ENCODE measurements at places on chromosomes 1 and 21. TPM values are rescaled to one million over a fixed set of nuclear protein-coding genes. Genes with fewer than 3 reads are reported as not detected.

GRCh38 chr1:153805042-153805745 lies 30.0 kb downstream of the SLC27A3 start:
- no peak for DNase-seq

Gene BNIPL
- polyA plus RNA-seq: 3.4 TPM

- DNase-seq: no peak
Measured at GRCh38 chr1:222387007-222387814, 160.7 kb downstream of the HHIPL2 start.

- DNase-seq: no peak
Measured at GRCh38 chr1:202283379-202283844, 58.3 kb downstream of the UBE2T start.

GRCh38 chr1:74715806-74716205 lies 17.0 kb downstream of the CRYZ start:
- DNase-seq: no peak

DNA sequence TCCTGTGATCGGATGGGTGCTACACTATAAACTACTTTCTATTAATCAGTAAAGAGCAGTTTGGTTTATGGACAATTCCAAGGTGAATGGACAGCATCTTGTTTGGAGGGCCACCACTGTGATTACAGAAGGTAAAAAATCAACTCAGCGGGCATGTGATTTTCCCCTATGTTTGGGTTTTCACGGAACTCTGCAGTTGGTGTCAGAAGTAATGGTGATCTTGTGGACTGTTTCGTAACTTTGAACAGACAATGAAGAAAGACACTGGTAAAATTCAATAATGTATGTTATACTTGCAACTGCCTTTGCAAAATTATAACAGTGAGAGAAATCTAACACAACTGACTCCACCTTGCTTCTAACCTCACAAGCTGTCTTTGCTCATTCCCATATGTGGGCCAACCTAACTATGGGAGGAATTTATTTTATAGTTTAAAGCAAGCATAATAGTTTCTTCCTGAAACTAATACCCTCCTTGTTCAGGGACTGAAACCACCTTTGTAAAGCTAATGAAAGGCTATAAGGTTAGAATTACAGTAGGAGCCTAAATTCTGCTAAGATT lies 53.2 kb downstream of the TRIM33 start:
- DNase-seq: no peak

- no peak for DNase-seq
Measured at GRCh38 chr21:34077888-34078287, 4.5 kb downstream of the MRPS6 start.

GRCh38 chr1:52976183-52977035 lies 49.3 kb downstream of the SCP2 start:
- no peak for DNase-seq

Gene COPA
- polyA plus RNA-seq: 177 TPM

GRCh38 chr1:86993269-86993985 lies 79.0 kb downstream of the HS2ST1 start:
- no peak for DNase-seq

Gene TMEM79
- polyA plus RNA-seq: 5.9 TPM

Gene CLIC6
- polyA plus RNA-seq: 2.3 TPM

DNA sequence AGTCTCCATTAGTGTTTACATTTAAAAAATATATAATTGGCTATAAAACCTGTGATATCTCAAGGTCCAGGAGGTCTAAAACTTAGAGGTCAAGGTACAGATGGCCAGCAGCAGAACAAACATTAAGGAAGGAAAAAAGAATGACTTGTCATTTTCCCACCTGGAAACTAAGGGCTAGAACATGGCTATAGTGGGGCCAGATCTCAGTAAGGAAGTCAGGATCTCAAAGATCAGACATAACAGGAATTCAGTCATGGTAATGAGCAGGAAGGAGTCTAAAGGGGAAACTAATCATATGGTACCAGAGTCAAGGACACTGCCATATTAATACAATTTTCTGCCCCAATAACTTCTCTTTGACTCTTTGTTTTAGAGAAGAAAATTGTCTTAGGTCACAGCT lies 1018.8 kb downstream of the PLA2G4A start:
- DNase-seq: no peak

Gene SLC5A3
- 43.7 TPM for polyA plus RNA-seq

DNA sequence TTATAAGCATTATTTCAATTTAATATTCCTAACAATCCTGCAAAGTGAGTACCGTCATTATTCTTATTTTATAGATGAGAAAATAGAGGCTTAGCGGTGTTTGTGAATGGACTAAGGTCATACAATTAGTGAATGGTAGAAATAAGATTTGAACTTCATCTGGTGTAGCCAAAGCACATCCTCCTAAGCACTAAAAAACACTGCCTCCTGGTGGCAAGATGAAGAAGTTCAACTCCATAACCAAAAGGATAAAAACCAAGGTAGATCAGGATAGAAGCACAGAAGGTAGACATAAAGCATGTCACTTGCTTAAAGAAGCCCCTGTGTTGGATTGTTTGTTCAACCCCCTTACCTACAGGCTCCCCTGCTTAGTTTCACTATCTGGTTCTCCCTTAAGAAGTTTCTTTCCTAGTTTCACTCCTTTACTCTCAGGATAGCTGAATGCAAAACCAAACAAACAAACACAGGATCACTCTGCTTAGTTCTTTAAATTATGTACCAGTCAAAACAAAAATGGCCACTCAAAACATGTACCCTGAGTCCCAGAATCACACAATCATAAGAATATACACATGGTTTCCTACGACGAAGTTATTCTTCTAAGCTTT lies 12.7 kb upstream of the AIM2 start:
- DNase-seq: no peak

Gene TSPEAR
- polyA plus RNA-seq: 0.96 TPM

DNA sequence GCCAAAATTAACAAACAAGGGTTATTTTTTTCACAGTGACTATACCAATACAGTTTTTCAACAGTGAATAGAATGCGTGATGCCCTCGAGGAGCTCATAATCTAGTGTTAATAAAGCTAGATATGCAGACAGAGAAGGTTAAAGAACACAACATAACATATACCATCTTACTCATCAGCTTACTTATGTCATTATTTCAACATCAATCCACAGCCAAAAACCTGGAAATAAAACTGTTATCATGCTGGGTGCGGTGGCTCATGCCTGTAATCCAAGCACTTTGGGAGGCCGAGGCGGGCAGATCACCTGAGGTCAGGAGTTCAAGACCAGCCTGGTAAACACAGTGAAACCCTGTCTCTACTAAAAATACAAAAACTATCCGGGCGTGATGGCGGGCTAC lies 6.1 kb downstream of the STX6 start:
- DNase-seq: no peak

- DNase-seq: no peak
Measured at GRCh38 chr1:188689542-188689941, 1788.1 kb downstream of the BRINP3 start.

Gene IFI44L
- polyA plus RNA-seq: 7.6 TPM

GRCh38 chr21:25691976-25692375 lies 42.7 kb downstream of the ATP5PF start:
- DNase-seq: no peak

DNA sequence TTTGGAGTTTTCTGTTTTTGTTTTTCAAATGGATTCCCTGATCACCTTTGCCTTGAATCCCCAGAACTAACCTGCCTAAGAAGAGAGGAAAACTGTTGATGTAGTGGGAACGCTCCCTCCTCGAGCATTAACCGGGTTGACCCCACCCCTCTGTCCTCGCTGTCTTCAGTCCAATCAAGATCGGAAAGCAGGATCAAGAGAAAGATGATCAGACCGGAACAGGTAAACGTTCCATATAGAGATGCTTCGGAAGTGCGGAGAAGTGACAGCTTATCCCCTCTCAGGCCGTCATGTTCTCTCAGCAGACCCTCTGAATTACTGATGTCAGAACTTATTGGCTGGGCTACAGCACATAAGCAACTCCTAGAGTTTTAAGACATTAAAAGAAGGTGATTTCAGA lies 800 bp upstream of the FAM163A start:
- no peak for DNase-seq

- DNase-seq: no peak
Measured at GRCh38 chr1:34688006-34688741, 66.7 kb upstream of the GJB5 start.

GRCh38 chr1:63623952-63624351 lies 30.7 kb downstream of the PGM1 start:
- no peak for DNase-seq

DNA sequence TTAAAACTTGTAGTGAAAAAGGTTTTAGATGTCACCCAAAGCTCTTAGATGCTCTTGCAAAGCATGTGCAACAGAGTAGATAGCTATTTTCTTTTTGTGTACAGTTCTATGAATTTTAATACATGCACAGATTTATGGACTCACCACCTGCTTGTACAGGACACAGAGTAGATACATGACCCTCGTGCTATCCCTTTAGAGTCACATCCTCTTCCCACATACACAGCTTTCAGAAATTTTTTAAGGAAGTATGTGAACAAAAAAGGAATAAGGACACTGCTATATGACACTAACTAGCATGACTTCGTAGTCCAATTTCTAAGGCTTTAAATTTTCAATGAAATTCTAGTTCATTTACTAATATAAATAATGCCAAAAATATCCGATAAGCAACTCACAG lies 60.9 kb downstream of the ABL2 start:
- no peak for DNase-seq

GRCh38 chr1:174623324-174624035 lies 175.7 kb downstream of the GPR52 start:
- DNase-seq: no peak

Gene SPRR2E
- polyA plus RNA-seq: not detected

Gene SLFNL1
- polyA plus RNA-seq: 1.1 TPM

Gene KCNA10
- polyA plus RNA-seq: not detected

- no peak for DNase-seq
Measured at GRCh38 chr1:50497007-50497406, 73.8 kb upstream of the DMRTA2 start.

DNA sequence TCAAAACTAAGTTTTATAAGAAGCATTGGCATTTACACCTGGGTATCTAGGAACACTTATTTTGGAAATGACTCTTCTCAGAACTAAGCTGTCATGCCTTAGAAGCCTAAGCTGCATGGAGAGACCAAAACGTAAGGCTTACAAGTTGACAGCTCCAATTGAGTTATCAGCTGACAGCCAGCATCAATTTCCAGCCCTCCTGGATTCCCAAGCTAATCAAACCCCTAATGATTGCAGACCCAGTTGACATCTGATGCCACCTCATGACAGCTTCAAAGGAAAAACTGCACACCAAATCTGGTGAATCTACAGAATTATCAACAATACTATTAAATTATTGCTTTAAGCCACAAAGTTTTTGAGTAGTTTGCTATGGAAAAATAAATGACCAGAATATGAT lies 187.6 kb upstream of the PRMT6 start:
- DNase-seq: no peak

GRCh38 chr1:47113178-47113577 lies 24.1 kb upstream of the CYP4A22 start:
- DNase-seq: no peak

Gene RAB3B
- polyA plus RNA-seq: 7.3 TPM

DNA sequence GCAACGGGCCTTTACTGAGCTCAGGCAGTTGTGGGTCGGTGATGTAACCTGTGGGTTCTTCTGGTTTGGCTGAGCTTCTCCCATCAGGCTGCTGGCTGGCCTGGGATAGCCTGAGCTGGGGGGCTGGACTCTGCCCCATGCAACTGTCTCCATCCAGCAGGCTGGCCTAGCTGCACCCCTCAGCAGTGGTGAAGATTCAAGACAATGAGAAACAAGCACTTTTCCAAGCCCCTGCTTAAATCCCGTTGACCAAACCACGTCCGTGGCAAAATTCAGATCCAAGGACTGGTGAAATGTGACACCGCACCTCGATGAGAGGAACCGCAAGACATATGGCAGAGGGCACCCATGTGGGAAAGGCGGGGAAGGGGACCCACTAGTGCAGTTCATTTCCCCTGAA lies 25.6 kb downstream of the PRSS38 start:
- DNase-seq: no peak

GRCh38 chr1:25111706-25112105 lies 120.6 kb downstream of the SYF2 start:
- DNase-seq: no peak

- DNase-seq: no peak
Measured at GRCh38 chr1:17425806-17426600, 13.5 kb downstream of the RCC2 start.

DNA sequence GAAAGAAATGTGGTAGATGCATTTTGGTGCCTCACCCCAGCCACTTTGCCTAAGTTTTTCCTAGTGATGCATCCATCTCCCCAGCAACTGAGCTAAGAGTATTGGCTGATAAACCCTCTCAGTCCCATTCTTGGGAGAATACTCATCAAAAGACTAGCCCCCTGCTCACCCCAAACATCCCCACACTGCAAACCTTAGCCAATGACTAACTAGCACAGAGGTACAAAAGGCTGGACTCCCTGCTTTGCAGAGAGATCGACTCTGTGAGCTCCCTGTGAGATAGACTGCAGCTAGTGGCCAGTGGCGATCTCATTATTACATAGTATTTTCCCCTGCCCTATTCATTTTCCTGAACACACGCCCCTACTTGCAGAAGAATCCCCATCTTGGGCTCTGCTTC lies 155.3 kb downstream of the HHIPL2 start:
- no peak for DNase-seq

DNA sequence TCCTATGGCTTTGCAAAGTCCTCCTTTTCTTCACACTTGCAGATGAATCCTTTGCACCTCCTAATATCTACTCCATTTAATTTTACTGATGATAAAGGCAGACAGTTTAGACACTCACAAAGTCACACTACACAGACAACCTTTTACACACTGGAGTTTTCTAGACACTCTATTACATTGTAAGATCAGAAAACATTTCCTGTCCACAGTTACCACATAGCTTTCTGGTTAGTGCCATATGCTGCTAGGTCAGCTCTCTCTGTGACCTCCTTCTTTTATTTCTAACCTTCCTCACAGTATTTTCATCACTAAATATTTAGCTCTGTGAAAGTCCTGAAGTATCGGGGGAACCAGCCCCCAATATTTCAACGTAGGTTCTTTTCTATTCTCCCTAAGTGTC lies 5.1 kb downstream of the SH2D1B start:
- DNase-seq: no peak

DNA sequence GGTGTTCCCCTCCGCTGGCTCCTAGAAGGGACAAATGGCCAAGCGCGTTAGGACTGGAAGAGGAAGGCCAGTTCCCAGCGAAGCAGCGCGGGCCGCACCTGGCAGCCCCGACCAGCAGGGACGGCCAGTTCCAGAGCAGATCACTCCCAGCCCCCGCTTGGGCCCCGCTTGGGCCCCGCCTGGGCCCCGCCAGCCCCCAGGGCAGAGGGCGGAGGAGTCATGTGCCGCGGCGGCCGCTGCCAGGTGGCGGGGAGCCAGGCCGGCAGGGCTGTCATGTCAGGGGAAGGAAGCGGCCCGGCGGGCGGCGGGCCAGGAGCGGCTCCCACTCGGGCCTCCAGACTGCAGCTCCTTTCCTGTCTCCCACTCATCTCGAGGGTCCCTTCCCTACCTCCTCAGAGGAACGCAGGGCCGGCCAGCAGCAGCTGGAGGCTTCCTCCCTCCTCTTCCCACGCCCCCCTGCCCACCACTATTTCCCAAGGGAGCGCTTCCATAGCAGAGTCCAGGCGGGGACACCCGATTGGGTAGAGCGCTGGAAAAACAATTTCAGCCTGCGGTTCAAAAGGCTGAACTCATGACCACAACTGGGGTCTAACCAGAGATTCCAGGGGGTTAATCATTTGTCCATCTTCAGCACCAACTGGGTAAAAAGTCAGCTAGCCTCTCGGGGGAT lies 16.5 kb downstream of the ZNF697 start:
- peak; percentile 77 for DNase-seq

All from left kidney (tissue), 8 donors.